GM13977 (cell line): ENCODE measurements at places on chromosomes 7 and 10.

GRCh38 chr7:112481833-112482670 is 1.3 kb downstream of the LSMEM1 start:
- DNase-seq: no peak

DNA sequence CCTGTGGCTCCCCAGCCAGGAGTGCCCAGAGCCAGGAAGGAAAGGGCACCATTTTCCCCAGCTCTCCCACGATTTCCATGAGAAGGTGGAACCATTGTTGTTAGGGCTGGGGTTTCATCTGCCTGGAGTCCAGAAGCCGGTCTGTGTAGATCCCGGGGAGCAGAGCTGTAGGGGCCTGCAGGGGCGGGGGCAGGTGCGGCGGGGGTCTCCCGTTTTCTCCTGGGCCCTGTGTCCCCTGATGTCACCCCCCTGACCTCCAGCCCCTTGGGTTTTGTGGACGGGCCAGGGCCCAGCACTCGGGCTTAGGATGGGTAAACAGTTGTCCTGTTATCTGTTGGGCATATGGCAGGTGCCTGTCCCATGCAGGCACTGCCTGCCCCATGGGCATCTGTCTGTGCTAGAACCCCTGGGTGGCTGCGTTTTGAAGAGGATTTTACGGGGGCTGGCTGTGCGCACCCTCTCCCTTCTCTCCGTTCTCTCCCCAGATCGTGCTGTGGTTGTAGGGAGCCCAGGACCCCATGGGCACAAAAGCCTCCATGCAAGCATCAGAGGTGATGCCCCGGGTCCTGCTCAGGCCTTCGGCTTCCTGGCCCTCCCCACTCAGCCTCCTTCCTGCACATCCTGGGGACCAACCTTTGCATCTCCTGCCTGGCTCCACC is 158.8 kb downstream of the WDR37 start:
- no peak for DNase-seq

DNA sequence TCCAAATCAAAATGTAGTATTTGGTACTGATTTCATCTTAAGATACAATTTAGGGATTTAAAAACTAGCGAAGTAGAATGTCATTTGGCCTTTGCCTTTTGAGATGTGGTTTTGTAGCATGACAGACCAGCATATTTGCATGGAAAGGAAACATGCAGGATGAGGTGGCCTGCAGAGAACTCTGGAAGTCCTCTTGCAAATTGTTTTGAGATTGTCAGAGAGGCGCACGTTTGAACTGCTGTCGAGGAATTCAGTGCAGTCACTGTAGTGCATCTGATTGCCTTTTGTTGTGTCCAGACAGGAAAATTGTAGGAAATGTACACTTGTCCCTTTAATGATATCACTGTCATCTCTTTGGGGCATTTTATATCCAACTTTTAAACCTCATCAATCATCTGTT is 136.7 kb downstream of the CELF2 start:
- no peak for DNase-seq

- no peak for DNase-seq
These were observed 91.3 kb upstream of the BET1 start for GRCh38 chr7:94095316-94096009.

DNA sequence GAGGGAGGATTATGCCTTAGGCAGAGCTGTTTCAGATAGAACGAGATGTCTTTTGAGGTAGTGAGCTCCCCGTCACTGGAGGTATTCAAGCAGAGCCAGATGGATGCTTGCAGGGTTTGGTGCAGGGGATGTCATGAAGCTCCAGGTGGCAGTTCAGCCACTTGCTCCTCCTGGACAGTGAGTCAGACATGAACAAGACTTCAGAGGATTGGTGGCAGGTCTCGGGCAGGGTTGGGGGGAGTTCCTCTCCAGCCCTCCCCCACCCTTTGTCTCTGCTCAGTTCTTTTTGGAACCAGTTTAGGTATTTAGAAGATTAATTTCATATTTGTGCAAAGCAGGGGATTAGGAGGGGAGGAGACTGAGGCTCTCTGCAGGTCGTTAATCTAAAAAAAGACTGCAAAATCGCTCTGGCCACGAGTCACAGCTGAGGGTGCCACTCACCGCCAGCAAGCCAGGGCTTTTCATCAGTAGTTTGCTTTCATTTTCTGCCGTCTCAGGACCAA is 21.5 kb upstream of the MYL10 start:
- no peak for DNase-seq

GRCh38 chr7:32126843-32127242 is 56.6 kb upstream of the PDE1C start:
- DNase-seq: no peak
